ENCODE measurements at places on chromosomes 6 and 20.

GRCh38 chr6:14811775-14812428 is 434.0 kb upstream of the JARID2 start:
- no peak for DNase-seq

- no peak for DNase-seq
Measured at GRCh38 chr6:11121851-11122250, 10.3 kb upstream of the ERVFRD-1 start.

DNA sequence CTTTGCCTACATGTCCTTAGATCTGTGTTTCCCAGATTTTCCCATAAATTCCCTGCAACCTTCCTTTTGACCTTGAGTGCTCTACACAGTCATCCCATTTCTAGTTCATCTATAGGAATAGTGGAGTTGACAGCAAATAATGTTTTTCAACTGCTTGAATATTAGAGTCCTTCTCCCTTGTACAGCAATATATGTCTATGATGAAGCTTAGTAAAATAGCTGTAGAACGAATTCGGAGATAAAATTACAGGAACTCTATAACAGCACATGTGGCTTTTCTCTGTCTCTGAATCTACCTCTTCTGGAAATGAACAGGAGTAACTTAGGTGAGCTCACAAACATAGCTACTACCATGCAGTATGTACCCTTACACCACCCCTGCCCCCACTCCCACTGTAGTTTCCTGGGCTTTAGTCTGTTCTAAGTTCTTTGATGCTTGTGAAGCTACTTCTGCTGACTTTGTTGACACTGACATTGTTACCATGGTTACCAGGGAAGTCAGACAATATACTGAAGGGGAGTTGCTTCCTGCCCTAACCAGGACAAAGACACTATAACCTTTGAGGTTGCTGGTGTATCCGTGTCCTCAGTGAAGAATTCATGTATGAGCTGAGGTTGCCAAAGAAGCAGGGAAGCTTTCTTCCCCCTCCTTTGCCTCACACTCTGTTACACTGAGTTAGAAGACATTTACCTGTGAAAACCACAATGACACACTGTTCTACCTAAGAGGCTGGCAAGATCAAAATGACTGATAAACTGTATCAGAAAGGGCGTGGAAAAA is 35.8 kb upstream of the SHLD1 start:
- DNase-seq = no peak

DNA sequence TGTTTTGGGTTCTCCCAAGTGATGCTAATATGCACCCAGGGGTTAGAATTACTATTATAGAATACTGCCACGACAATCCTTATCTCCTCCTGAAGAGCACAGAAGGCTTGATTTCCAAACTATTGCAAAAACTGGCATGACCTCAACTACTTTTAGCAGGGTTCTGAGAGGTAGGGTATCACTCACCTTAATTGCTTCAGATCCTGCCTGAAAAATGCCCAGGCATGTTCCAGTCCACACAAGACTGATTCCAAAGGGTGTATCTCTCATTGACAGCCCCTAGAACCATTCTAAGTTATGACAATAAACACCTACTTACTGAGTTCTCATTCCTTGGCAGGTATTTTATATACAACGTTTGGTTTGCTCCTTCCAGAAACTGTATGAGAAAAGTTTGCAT is 5.0 kb upstream of the DSE start:
- no peak for DNase-seq

DNA sequence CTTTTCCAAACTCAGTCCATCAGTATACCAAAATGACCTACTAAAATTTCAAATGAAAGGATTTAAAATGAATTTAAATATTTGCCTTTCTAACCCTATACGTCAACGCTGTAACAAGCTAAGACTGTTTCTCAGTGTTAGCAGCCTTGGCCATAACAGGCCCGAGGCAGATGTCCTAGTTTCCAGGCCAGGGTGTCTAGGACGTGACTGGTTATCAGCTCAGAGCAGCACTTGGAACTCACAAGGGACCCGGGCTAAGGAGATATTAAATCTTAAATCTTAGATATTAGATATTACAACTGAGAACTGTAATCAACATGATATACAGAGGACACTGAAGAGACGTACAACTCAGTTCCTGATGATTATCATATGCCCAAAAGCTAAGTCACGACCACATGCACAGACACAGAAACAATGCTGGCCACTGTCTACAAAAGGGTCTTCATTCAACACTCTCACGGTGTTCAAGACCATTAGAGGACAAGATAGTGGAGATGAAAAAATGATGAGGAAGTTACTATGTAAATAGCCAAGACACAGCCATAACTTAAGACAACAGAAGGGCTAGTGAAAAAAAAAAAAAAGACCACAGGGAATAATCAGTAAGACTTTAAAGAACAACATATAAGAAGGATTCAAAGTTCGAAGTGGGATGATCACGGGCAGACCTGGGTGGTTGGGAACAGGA is at the start of gene CLDN20:
TSS of gene CLDN20 (plus strand) at position 641 of the 691 bp plus-strand sequence. CDS start 11,707 bp downstream, outside the sequence.
- no peak for DNase-seq

DNA sequence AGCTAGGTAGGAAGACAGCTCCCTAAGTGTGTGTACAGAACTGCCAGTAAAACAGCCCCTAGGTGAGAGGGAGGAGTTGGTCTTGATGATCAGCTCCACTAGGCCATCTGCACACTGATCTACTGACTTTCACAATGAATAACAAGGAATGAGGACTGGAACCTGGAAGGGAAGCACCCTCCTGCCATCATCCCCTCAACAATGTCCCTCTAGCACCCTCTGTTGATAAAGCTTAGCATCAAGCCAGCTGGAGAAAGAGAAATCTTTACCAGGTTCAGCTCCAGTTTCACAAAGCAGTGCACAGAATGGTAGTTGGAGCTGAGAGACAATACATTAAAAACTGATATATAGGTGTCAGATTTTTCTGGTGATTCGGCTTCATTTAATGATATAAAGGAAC is 57.2 kb upstream of the IRAK1BP1 start:
- DNase-seq = no peak
